Activated T-cell treated with anti-CD3 and anti-CD28 coated beads, Interleukin-2, amount 50 U/mL, for 24 hours (primary cell): ENCODE measurements at places on chromosomes 5 and 9.

GRCh38 chr5:81853030-81853357, 102.1 kb upstream of the SSBP2 start:
- DNase-seq: no peak

DNA sequence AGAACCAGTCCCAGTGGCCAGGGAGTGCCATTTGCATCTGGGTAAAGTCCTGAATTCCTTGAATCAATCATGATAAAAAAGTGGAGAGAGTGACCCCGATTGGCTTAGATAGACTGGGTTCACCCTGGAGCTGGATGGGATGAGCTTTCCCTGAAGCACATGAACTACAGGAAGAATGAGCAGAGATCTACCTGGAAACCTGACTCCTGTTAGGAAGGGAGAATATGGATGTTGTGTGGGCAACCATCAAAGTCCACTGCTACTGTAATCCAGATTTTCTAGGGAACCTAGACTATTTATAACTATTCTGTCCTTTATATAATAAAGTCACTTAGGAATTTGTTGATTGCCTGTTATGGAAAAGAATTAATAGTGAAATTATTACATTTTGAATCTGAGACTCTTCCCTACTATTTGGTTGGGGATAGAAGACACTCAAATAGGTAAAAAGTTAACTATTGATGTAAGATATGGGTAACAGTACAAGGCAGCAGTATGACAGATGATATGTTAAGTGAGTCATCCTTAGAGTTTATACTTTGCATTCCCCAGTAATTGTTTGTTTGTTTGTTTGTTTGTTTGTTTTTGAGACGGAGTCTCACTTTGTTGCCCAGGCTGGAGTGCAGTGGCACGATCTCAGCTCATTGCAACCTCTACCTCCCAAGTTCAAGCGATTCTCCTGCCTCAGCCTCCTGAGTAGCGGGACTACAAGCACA, 17.9 kb downstream of the CYSTM1 start:
- DNase-seq: no peak

GRCh38 chr5:141597394-141597793, 21.4 kb downstream of the DIAPH1 start:
- DNase-seq: no peak

DNA sequence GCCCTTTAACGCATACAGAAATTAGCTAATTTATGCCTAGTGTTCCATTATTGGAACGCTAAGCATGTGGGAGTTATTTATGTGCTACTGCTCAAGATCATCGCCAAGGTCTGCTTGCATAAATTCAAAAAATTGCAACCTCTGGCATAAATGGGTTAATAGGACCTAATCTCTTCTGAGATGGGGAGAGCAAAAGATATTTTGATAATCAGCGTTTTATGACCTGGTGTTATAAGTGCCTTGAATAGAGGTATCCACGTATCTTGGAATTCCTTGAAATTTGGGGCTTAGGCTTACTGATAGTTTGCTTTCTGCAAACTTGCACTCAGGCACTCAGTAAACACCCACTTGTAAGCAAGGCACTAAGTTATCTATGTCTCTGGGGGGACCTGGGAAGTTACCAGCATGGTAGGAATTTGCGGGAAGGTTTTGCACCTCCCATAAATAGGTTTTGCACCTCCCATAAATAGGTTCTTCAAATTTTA, 1.8 kb downstream of the SUB1 start:
- no peak for DNase-seq

- no peak for DNase-seq
Observed at GRCh38 chr5:160185626-160186360, 43.5 kb upstream of the FABP6 start.

DNA sequence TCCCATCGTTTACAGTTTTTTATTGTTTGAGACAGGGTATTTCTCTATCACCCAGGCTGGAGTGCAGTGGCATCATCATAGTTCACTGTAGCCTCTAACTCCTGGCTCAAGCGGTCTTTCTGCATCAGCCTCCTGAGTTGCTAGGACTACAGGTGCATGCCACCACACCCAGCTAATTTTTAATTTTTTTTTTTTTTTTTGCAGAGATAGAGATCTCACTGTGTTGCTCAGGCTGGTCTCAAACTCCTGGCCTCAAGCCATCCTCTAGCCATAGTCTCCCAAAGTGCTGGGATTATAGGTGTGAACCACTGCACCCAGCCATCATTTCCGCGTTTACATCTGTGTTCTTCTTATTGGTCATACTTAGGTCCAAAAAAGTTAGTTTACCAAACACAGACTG, 53.6 kb downstream of the FSD1L start:
- no peak for DNase-seq

DNA sequence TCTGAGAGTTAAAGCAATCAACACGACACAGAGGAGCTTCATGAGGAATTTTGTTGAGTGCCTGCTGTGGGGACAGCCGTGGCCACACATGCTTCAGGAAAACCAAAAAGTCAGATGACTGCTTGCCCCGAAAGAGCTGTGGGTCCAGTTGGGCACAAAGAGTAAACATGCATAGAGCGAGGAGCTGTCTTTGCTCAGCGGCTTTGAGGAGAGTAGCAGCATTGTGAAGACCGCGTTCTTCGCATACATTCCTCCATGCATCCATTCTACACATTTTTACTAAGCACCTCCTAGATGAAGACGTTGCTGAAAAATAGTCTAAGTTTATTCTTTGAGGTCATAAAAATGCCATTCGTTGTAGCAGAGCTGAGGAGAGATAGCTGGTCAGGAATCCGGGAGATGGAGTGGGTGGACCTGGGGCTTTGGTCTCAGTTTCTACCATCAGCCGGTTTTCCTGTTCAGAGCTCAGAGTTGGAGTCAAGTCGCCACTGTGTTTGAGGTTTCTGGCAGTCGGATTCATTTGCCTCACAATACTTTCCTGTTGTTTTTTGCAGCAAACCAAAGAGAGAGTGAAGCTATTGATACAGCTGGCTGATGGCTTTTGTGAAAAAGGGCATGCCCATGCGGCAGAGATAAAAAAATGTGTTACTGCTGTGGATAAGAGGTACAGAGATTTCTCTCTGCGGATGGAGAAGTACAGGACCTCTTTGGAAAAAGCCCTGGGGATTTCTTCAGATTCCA, 194.5 kb upstream of the OTULINL start:
- DNase-seq: no peak

- no peak for DNase-seq
Observed at GRCh38 chr5:172407822-172408221, 46.5 kb downstream of the SH3PXD2B start.

DNA sequence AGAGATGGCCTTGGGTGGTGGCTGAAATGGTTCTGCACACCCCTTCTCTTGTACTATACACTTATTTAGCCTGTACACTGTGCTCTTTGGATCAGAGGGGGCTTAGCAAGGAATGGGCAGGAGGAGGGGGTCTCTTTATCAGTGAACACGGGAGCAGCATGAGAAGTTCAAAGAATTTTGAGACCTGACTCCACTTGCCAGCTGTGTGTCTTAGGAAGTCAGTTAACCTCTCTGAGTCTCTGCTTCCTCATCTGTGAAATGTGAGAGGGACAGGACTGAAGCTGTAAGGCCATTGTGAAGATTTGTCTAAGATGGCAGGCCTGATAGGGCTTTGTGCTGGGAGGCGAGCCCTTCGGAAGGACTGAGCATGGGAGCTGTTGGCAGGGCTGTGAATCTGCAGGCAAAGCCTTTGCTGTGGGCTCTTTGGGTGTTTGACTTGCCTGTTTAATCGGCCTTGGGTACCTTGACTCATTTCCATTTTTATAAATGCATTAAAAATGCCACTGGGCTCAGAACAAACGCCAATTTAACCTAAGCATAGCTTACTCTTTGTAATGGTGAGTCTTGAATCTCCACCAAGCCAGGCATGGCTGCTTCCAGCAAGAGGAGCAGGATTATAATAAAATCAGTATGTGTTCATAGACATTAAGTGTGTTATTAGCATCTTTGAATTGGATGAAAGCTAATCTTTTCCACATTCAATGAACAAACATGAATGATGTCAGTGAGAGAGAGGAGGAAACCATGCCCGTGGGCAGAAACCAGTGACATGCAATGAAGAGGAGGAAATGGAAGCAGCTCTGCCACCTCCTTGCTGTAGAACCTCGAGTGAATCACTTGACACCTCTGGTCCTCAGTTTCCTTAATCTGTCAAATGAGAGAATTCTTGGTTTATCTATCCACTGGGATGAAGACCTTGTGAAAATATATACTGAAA, 89.4 kb downstream of the MACROH2A1 start:
- DNase-seq: no peak

DNA sequence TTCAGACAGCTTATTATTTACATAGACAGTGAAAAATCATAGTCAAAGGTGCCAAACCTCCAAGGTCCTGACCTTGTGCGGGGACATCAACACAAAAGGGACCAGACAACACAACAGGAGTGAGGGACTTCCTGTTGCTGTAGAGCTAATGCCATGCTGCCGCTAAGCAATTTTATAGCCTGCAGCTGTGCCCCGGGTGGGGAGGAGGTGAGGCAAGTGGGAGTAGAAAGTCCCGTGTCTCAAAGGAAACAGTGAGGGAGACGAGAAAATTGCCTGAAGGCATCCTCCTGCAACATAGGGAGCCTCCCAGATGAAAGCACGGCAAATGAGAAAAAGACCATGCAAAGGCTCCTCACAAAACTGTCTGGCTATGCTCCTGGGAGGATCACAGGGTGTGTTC, 58.8 kb downstream of the CAAP1 start:
- DNase-seq: no peak
